ENCODE measurements at places on chromosomes 16 and 17.

DNA sequence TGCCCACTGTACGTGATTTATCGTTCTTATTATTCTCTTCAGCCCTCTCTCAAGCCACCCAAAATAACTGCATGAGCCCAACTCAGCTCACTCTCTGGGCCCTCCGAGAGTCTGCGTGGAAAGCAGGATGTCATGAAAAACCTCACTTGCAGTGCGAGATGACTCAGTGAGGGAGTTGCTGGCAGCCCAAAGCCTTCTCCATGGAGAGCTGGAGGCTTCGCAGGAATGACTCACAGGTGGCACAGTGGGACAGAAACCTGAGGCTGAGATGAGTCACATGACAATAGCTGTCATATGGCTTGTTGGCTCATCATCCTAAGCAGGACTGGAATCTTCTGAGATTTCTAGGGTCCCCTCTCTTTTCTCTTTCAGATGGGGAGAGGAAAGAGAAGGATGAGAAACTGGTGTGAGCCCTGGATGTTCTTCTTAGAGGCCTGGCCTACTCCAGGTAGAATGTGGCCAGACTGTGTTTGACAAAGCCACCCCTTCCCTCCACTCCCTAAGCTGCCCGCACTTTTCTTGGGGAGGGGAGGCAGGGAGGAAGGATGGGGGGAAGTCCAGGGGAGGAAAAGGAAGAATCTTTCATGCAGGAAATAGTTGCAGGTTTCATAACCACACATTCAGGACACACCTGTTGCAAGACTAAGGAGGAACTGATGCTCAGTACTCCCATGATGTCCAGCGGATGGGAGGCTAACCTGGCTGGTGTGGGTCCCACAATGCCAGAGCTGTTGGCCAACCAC, 160.6 kb upstream of the RPL38 start:
- no peak for DNase-seq

- no peak for DNase-seq
Observed at GRCh38 chr17:48545022-48545375, at the start of gene HOXB2. Gene HOXB2, minus strand, starts transcription at chr17:48545109. Its CDS starts 198 bp downstream, at chr17:48544911.

- no peak for DNase-seq
Observed at GRCh38 chr17:4393806-4394205, 27.3 kb upstream of the UBE2G1 start.

DNA sequence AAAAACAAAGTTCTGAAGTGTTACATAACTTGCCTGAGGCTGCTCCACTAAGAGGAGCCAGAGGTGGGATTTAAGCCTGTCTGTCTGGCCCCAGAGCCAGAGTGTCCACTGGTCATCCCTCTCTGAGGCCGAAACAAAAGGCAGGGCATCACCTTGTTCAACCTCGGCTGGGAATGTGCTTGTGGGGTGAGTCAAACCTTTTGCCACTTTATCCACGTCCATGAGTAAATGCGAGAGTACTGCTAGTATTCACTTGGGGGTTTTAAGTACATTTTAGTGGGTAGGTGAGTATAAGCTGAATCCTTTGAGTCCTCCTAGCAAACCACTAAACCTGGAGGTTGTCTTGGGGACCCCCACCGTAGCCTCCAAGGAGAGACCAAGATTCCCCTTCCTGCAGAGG, 103.5 kb downstream of the STX8 start:
- DNase-seq, result no peak

GRCh38 chr17:28346746-28347246, 10.5 kb downstream of the POLDIP2 start:
- DNase-seq, result no peak

GRCh38 chr16:59053911-59054310, 319.8 kb upstream of the GOT2 start:
- no peak for DNase-seq

- DNase-seq, result no peak
Observed at GRCh38 chr17:17073030-17073564, 30.8 kb downstream of the MPRIP start.

- DNase-seq, result peak; percentile 22
Observed at GRCh38 chr17:46212634-46213435, 19.6 kb upstream of the KANSL1 start.

GRCh38 chr17:41982026-41982760, 15.6 kb downstream of the CNP start:
- no peak for DNase-seq

GRCh38 chr17:41976142-41976768, 9.7 kb downstream of the CNP start:
- no peak for DNase-seq

DNA sequence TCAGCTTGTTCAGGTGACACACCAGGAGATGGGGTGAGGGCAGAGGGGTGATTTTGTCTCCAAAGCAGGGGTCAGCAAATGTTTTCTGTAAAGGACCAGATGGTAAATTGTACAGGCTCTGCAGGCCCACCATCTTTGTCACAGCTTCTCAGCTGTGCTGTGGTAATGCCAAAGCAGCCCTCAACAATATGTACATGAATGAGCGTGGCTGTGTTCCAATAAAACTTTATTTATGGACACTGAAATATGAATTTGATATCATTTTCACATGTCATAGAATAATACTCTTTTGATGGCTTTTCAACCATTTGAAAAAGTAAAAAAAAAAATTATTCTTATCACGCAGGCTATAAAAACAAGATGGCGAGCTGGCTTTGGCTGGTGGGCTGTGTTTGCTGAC, 206.4 kb upstream of the RPL38 start:
- no peak for DNase-seq

- no peak for DNase-seq
Observed at GRCh38 chr17:45366691-45367090, 49.9 kb upstream of the MAP3K14 start.

- no peak for DNase-seq
Observed at GRCh38 chr16:83481589-83481988, 326.2 kb upstream of the HSBP1 start.

GRCh38 chr16:48558371-48558841, 51.6 kb downstream of the N4BP1 start:
- no peak for DNase-seq

- DNase-seq, result no peak
Observed at GRCh38 chr17:27538156-27538955, 82.1 kb downstream of the KSR1 start.

- DNase-seq, result no peak
Observed at GRCh38 chr17:7072406-7072805, 7.6 kb downstream of the CLEC10A start.

GRCh38 chr16:89510526-89510925, 2.3 kb downstream of the SPG7 start:
- no peak for DNase-seq

- no peak for DNase-seq
Observed at GRCh38 chr17:78912082-78912481, 9.1 kb upstream of the CEP295NL start.

DNA sequence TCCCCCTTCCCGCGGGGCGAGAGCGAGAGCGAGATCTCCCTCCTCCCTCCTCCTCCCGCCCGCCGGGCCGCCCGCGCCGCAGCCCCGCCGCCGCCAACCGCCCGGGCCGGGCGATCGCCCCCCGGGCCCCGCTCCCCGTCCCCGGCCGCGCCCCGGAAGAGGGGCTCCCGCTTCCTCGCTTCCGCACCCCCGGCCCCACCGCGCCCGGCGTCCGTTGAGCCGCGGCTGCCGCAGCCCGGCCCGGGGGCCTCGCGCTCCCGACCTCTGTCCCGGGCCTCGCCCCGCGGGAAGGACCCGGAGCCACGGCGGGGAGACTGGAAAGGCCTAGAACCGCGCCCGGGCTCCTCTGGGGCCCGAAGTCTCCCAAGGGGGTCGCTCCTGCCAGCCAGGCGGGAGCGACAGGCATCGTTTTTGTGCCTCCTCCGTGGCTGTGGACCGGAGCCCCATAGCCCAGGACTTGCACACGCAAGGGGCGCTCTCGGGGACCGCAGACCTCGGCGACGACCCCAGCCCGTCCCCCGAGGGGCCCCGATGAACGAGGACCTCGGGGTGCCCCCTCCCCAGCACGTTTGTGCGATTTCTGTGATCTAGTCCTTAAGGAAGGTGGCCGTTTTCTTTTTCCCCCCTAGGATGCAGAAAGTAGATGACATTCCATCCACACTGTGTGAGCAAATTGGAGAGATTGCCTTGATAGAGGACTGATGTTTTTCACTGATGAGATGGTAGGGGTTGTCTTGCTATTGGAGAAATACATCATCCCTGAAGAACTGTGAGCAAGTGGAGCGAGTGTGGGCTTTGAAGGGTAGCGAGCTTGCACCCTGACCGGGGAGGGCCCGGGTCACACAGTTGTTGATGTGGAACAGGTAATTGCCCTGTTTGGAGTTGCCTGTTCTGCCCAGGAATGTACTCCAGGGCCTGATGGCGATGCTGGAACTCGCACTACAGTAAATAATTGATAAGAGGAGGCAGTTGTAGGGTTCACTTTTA, 611 bp downstream of the BANP start:
- no peak for DNase-seq

- DNase-seq, result no peak
Observed at GRCh38 chr17:48160177-48161081, 52.9 kb downstream of the SNX11 start.

- no peak for DNase-seq
Observed at GRCh38 chr17:8896641-8897635, 29.5 kb upstream of the PIK3R6 start.

GRCh38 chr16:84449156-84450140, 55.0 kb downstream of the MEAK7 start:
- no peak for DNase-seq

- no peak for DNase-seq
Observed at GRCh38 chr17:43143201-43143600, 18.0 kb upstream of the BRCA1 start.

- DNase-seq, result no peak
Observed at GRCh38 chr16:4574919-4575705, 19.0 kb downstream of the C16orf96 start.

- no peak for DNase-seq
Observed at GRCh38 chr16:14187517-14188338, 116.6 kb downstream of the MRTFB start.

DNA sequence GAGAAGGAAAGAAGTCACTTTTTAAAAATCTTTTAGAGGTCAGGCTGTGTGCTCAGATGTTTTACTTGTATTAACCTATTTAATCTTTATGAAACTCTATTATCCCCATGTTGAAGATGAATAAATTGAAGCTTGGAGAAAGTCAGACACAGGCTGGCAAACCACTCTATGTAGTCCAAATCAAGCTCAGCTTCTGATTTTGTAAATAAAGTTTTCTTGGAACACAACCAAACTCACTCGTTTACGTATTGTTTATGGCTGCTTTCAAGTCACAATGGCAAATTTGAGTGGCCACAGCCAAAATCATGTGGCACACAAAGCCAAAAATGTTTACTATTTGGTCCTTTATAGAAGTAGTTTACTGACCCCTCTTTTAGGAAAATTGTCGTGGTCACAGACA, 596.0 kb upstream of the CDH11 start:
- no peak for DNase-seq

- no peak for DNase-seq
Observed at GRCh38 chr16:86821895-86822294, 243.5 kb downstream of the FOXL1 start.

DNA sequence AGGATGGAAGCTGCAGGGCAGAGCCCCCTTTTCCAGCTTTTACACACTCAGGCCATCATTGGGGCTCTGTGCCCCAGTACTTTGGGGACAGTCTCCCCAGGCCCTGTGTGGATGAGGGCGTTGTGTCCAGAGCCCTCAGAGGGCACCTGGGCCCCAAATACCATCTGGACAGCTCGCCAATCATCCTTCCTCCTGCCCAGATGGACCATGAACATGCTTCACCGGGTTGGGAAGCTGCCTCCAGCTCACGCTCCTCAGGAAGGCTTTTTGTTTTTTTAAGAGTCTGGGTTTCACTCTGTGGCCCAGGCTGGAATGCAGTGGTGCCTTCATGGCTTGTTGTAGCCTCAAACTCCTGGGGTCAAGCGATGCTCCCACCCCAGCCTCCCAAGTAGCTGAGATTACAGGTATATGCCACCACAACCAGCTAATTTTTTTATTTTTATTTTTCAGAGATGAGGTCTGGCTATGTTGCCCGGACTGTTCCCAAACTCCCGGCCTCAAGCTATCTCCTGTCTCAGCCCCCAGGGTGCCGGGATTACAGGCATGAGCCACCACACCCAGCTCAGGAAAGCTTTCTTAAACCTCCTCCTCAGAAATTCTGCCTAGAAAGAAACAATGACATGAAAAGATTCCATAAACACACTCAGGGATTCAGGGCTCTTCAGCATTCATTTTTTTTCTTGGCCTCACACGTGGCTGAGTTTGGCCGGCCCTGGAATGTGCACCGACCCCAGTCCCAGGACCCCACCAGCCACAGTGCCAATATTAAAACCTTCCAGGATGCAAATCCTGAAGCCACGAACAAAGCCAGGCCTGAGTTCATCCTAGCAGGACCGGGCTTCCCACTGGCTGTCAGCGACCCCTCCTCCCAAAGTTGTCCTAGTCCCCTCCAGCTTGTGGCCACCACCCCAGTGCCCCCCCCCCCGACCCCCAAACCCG, 27.4 kb upstream of the ZNF423 start:
- no peak for DNase-seq

DNA sequence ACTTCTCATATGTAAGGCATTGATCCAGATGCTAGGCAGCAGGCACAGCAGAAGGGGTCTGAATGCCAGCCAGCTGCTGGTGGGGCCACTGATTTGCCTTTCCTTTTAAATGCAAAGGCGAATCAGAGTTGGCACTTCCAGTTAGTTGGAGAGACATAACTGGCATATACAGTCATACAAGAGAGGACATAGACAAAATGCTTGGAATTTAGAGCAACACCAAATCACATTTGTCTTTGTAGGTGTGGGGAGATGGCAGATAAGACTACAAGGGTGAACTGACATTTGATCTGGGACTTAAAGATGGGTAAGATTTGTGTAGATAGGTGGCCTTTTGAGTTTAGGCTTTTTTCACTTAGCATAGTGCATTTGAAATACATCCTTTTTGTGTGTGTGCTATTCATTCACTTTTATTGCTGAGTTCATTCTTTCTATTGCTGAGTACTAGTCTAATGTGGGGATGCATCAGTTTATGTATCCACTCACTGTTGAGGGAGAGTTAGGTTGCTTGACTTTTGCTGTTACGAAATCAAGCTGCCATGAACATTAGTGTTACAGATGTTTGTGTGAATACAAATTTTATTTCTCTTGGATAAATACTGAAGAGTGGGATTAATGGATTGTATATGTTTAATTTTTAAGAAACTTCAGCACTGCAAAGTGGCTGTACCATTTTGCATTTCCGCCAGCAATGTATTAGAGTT, 74.1 kb downstream of the SPECC1 start:
- no peak for DNase-seq
